ENCODE measurements at places on chromosomes 4 and X.
A peak's percentile ranks its signal among the peaks of the same experiment; 100 is the strongest.

- no peak for DNase-seq
Observed at GRCh38 chr4:39304651-39305050, 61.5 kb downstream of the RFC1 start.

- no peak for DNase-seq
Observed at GRCh38 chr4:34676400-34676799, 1567.9 kb downstream of the ARAP2 start.

- DNase-seq, result peak; percentile 44
Observed at GRCh38 chrX:10902001-10902400, 209.1 kb upstream of the HCCS start.

GRCh38 chrX:45888518-45888917, 656.7 kb downstream of the ZNF674 start:
- peak; percentile 58 for DNase-seq

GRCh38 chr4:36224972-36225903, 19.1 kb downstream of the ARAP2 start:
- DNase-seq, result no peak

DNA sequence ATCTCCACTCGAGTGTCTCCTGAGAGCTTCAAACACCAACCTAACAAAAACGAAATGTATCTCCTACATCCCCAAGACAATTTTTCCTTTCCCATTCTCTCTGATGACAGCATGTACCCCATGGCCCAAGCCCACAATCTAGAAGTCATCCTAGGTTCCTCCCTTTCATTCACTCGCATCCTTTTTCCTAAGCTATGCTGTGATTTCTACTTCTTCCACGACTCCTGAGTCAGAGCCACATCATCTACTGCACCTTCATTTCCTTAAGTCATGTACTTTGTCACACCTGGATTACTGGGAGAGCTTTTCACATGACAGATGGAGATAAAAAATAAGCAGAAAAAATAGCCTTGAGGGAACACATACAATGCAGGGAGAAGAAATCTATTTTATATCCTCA, 20.1 kb downstream of the C4orf36 start:
- DNase-seq, result no peak

GRCh38 chrX:65480960-65481359, 53.6 kb downstream of the LAS1L start:
- no peak for DNase-seq

DNA sequence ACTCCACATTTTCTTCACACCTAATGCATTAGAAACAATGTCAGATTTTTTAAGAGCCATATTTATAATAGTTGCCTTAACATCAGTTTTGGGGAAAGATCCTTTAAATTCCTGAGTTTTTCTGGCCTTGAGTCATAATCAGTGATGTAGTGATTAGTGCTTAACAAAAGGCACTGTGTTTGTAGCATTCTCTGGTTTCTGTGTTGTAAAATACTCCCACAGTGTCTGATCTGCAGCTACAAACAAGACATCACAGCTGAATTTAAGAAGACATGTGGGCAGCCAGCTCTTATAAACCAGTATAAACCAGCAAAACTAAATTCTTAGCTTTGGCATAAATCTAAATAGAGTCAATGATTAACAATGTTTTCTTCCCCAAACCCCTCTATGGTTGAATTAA, 233.8 kb downstream of the FSTL5 start:
- peak; percentile 44 for DNase-seq

- no peak for DNase-seq
Observed at GRCh38 chrX:39629001-39629400, 468.8 kb downstream of the BCOR start.

- no peak for DNase-seq
Observed at GRCh38 chr4:113222471-113222870, 173.0 kb downstream of the ANK2 start.

GRCh38 chr4:167359711-167360110, 125.4 kb upstream of the SPOCK3 start:
- DNase-seq, result no peak

DNA sequence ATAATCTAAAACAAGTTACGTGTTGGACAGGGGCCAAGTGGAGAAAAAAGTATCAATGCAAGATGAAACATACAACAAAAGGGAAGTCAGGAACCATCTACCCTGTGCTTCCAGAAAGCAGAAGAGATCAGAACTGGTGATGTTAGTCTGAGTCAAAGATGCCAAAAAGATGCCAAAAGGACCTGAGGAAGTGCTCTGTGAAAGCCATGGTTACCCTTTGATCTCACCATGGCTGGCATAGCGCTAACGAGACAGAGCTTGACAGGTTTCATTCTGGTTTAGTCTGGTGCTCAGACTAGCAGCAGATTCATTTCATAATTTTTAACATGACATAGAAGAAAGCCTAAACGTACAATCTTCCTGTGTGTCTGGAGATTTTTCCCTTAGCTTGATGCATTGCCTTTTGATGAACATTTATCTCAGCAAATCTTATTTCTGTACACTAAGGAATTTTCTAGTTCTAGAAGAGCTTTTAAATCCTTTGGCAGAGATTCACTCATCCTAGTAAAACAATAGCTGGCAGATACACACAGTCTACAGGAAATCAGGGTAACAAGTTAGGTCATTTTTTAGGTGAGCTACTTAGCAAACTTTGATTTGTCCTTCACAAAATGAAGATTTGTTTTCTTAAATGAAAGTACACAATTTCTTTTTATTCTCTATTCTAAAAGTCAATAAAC, 87.7 kb downstream of the COL25A1 start:
- no peak for DNase-seq

- DNase-seq, result no peak
Observed at GRCh38 chr4:153220682-153221395, 16.6 kb downstream of the TRIM2 start.

DNA sequence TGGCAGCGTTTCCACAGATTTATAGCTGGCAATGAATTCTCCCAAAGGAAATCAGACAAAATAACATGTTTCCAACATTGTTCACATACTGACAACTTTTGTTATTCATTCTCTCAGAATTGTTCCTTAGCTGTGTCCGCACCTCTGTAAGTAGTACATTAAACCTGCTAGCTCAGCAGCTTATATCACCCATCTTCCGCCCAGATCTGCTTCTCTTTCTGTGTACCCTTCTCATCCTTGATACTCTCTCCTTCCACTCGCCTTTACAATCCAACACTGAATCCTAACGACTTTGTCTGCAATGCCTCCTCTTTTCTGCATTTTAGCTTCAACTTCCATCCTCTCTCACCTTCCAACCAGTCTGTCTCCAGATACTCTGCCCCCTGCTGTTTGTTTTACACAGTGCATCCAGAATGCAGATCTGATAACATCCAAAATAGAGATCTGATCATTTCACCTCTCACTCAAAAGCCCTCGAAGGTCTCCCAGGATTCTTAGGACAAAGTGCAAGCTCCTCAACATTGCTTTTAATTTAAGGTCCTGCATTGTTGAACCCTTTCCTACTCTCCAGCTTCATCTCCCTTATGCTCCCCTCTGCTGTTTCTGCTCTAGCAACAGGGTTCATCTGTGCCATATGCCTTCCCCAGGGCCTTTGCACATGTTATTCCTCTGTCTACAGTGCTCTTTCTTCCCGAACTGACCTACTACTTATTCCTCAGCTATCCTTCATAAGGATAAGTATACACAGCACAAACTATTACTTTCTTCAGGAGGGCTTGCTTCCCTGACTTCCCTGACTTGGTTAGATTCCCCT, 67.3 kb upstream of the VBP1 start:
- peak; percentile 8 for DNase-seq

DNA sequence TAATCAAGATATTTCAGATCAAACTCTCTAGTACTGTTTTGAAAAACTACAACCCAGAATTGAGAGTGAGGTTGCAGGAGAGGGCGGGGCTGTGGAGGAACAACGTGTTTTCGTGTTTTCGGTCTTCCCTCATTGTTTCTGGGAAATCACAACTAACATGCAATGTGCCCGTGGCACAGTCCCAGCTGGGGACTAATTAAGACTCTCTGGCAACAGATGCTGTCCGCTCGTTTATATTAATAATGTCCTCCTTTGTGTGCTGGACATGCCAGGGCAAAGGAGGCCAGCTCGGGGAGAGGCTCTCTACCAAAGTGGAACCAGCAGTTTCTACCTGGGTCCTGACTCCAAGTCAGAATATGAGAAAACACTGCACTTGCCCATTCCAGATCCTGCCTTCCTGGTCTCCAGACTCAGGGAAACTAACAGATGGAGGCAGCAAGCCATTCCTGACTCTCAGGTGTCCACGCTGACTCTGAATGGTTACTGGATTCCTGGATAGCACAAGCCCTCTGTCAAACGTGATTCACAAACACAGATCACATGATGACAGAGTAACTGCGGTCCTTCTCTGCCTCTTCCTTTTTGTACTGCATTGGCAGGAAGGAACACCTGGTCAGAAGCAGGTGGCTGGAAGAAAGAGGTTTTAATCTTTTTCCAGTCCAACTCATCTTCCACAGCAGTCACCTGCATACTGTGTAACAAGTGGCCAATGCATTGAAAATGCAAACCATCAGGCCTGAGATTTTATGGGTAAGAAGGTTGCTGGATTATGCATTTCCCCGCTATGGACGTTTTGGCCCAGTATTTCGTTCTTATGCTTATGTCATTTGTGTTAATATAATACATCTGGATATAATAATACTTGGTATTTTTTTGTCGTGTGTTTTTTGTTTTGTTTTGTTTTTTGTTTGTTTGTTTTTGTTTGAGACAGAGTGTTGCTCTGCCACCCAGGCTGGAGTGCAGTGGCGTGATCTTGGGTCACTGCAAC, 65.0 kb downstream of the COQ2 start:
- DNase-seq, result peak; percentile 9

- no peak for DNase-seq
Observed at GRCh38 chr4:12041828-12042227, 613.1 kb upstream of the HS3ST1 start.

- DNase-seq, result no peak
Observed at GRCh38 chrX:107504006-107504405, 54.6 kb downstream of the FRMPD3 start.

GRCh38 chr4:151276787-151277562, at the start of gene PRSS48:
Gene PRSS48, plus strand, starts transcription at chr4:151277161. Its CDS starts 12 bp downstream, at chr4:151277173.
- DNase-seq, result peak; percentile 17

GRCh38 chrX:84441143-84441542, 61.1 kb downstream of the HDX start:
- no peak for DNase-seq

- no peak for DNase-seq
Observed at GRCh38 chrX:99394456-99394855, 1015.6 kb downstream of the PCDH19 start.

- DNase-seq, result no peak
Observed at GRCh38 chr4:104983615-104984179, 163.0 kb upstream of the TET2 start.

DNA sequence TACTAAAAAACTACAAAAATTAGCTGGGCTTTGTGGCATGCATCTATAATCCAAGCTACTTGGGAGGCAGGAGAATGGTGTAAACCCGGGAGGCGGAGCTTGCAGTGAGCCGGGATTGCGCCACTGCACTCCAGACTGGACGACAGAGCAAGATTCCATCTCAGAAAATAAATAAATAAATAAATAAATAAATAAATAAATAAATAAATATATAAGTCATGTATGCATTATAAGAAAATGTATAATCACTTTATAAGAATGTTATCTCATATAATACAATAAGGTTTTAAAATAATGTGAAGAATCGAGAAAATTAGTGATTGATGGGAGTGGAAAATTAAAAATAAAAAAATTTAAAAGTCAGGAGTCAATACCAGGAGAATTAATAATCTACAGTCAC, 127.5 kb downstream of the GALNTL6 start:
- DNase-seq, result no peak

DNA sequence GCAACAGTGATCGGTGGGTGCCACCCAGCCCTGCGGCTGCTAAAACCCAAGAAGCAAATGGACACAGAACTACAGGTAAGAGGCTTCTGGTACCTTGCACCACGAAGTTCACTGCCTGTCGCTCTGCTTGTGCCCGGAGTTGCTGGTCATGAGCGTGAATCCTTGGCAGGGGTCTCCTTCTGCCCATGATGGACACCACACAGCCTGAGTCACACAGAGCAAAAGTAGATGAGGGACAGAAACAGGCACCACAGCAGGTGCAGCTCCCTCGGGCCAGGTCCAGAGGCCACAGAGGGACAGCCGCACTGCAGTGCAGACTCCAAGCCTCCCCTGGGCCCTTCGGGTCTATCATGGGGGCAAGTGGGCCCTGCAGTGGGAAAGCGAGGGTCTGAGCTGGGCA, 22.4 kb downstream of the NAT8L start:
- DNase-seq, result no peak

DNA sequence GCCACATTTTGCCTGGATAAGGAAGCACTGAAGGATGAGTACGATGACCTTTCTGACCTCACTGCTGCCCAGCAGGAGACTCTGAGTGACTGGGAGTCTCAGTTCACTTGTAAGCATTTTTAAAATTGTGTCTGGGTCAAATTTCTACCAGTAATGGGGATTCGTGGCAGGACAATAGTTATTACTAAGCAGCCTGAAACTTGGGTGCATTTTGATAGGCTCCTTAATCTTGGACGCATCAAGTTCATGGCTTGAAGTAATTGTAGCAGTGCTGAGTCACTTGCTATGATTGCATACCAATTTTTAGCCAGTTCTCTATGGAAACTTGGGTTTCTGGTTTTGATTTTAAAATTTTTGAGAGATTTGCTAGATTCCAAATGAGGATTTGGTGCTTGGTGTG, 4.3 kb downstream of the PGRMC1 start:
- DNase-seq, result peak; percentile 59

GRCh38 chr4:85556283-85556682, 81.3 kb downstream of the ARHGAP24 start:
- no peak for DNase-seq

- DNase-seq, result no peak
Observed at GRCh38 chr4:47831026-47831679, 6.7 kb downstream of the CORIN start.

DNA sequence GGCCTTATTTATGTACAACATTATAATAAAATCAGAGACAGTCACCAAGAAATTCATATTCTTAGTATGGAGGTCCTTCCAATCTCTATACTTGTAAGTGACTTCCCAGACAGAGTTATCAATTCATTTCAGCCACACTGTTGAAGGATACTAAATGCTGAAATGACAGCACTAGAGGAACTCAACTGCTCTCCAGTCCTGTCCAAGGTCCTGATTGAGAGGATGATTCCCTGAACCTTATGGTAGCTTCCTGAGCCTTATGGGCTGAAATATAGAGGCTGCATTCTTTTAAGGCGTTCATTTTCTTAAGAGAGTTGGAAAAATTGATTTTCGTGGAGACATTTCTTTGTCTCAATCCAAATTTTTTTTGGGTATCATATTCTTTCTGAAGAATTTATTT, 205.9 kb downstream of the TLL1 start:
- DNase-seq, result peak; percentile 1

DNA sequence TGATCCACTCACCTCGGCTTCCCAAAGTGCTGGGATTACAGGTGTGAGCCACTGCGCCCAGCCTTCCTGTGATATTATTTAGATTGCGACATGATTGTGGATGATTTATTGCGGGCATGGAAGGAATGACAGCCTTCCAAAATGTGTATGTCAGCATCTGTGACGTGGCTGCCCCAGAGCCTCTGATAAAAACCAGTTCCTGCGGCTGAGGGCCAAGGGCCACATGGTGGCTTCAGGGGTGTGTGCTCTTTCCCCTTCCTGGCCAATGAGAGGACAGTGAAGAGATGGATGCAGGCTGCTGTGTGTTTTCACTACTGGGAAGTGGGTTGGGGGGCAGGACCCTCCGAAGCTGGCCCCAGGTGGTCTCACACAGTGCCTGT, 57.4 kb upstream of the HGFAC start:
- DNase-seq, result no peak

All from RPMI7951 (cell line).